ENCODE measurements at places on chromosomes 13 and 19.

DNA sequence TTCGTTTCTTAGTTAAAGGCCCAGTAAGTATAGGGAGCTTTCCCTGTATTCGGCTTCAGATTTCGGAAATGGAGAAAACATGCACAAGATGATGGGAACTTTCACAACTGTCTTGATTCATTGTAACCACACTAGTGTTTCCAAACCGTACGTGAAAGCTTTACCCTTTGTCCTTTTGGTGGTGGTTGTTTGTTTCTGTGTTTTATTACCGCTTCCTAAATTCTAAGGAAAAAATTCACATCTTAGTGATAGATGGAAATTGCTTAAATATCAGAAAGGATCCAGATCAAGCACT lies 504 bp upstream of the VWA8 start:
- no peak for DNase-seq

- DNase-seq, result no peak
Measured at GRCh38 chr19:55372316-55373081, 2.2 kb upstream of the IL11 start.

DNA sequence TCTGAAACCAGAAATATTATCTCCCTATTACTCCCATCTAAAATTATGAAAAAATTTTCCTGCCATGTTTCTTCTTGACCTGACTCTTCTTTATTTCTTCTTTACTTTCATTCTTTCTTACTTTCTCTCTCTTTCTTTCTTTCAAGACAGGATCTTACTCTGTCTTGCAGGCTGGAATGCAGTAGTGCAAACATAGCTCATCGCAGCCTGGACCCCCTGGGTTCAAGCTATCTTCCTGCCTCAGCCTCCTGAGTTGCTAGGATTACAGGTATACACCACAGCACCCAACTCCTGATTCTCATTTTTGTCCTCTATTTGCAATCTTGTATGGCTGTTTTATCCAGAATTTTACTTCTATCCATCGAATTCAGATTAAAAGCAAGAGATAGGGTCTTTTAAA lies 631.1 kb downstream of the TBC1D4 start:
- no peak for DNase-seq

- DNase-seq, result peak; percentile 86
Measured at GRCh38 chr19:39409208-39410016, 2.8 kb downstream of the ZFP36 start.

GRCh38 chr19:5968431-5969373 lies 9.2 kb downstream of the RANBP3 start:
- DNase-seq, result no peak

- no peak for DNase-seq
Measured at GRCh38 chr19:51157265-51157664, 15.2 kb downstream of the SIGLEC7 start.

GRCh38 chr13:26249551-26249950 lies 4.4 kb upstream of the CDK8 start:
- no peak for DNase-seq

GRCh38 chr13:103403148-103403740 lies 337.0 kb upstream of the SLC10A2 start:
- DNase-seq, result no peak

DNA sequence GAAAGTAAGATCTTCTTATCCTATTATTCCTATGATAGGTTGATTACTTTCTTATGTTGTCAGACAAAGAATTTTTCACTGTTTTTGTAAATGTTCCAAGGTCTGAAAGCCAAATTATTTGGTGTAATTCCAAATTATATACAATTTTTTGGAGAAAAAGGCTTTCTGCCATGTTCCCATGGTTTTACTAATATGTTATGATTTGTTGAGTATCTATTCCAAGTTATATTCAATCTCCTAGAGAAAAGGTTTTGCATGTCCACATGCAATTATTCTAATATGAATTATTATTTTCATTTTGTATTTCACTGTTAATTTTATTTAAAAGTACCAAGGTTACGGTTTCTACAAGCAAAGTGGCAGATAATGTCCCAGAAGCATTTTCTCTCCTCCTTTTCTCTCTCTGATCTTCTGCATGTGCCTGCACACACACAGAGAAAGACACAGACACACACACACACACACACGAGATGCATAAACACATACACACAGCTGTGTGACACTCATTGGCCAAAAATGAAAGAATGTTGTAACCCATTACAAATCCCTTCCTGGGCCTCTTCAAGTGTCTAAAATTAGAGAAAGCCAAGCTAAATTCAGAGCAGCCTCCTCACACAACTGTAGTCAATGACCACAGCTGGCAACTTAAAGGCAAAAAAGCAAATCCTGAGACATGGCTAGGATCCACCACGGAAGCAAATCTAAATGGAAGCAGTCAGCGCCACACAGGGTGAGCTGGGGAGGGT lies 621.0 kb downstream of the EFNB2 start:
- no peak for DNase-seq

DNA sequence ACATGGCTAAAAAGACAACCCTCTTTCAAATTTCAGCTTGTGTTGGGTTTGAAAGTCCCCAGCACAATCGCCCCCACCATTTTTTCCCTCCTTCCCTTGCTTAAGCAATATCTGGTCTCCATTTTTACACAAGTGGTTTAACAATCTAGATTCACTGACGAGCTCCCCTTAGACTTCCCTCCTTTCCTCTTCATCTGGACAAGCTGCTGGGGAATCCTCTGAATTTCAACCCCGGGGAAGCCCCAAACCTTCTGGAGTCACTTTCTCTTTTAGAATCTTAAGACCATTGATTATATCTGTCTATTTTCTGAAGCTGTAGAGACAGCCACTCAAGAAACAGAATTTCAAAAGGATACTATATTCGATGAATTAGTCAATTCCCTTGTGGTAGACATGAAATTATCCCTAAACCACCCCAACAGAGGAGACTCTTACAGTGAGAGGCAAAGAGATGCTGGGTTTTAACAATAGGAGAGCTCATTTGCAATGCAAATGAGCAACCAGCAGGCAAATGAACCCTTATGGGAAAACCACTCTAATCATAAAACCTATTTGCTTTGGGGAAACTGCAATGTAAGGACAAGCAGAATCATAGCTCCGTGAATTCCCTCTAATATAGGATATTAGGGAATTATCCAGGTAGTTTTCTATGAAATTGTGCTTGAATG lies 78.9 kb downstream of the TEX26 start:
- no peak for DNase-seq

DNA sequence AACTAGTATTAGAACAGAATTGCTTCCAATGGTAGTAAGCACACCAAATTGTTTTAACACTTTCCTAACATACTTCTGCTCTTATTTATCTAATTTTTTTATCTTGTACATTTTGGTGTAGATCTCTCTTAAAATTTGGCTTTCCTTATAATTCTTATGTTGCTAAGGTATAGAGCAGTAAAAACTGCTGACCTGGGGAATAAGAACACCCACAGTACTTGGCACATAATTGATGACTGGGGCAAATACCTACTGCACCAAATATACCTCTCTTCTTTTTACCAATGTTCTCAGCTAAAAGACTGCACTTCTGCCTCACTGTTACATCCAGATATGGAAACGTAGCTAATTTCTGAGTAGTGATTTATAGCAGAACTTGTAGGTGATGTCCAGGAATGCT lies 642.2 kb downstream of the LIG4 start:
- no peak for DNase-seq

GRCh38 chr13:34748073-34748472 lies 194.0 kb upstream of the NBEA start:
- DNase-seq, result no peak

DNA sequence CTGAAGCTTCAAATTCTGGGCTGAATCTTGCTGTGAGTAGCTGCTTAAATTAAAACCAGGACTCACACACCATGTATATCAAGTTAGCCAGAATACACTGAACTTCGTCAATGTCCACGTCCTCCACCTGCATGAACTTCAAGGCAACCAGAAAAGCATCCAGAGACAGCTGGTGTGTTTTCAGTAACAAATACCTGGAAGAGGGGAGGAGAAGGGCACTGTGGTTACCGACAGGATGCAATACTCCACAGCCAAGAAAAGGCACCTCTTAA lies 20.4 kb downstream of the PROZ start:
- no peak for DNase-seq

DNA sequence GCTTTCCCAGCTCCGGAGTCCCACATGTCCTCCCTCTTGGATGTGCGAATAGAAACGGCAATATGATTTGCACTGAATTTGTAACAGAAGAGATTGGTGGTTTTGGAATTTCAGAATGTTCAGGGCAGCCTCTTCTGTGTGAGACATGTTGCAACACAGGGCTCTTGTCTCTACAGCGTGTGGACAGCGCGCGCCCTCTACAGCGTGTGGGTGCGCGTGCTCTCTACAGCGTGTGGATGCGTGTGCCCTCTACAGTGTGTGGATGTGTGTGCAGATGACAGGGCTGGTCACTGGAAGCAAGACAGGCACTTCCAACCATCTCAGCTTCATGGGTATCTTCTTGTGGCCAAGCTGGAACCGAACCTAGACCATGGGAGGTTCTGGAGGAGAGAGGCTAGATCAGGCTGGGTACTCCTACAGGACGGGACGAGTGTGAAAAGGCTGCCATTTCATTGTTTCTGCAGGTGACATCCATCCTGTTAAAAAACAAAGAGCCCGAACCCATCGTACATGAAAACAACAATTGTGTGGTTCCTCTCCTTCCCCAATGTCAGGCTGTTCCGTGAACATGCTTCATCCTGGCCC lies 78.4 kb downstream of the TEX29 start:
- DNase-seq, result no peak

GRCh38 chr19:5687360-5688198 lies 2.5 kb upstream of the RPL36 start:
- no peak for DNase-seq

- no peak for DNase-seq
Measured at GRCh38 chr13:27182844-27183497, 11.4 kb upstream of the USP12 start.

DNA sequence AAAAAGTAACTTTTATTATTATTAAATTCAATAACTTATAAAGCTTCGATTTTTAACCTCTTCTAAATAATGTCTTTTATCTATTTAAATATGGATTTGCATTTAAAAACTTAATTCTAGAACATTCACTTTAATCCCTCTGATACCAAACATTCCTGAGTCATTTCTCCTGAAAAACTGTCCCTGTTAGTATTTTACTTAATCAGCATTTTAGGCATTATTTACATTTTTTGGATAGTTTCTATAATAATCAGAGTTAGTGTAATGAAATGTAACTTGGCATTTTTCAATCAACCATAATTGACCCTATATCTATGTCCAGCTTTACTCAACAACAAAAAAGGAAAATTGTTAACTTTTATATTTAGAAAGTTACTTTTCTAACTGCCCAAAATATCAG lies 428.1 kb downstream of the PCDH17 start:
- DNase-seq, result no peak

- DNase-seq, result no peak
Measured at GRCh38 chr13:106098778-106099177, 436.7 kb downstream of the EFNB2 start.

GRCh38 chr13:28268800-28269223 lies 130.5 kb downstream of the PAN3 start:
- DNase-seq, result peak; percentile 1

DNA sequence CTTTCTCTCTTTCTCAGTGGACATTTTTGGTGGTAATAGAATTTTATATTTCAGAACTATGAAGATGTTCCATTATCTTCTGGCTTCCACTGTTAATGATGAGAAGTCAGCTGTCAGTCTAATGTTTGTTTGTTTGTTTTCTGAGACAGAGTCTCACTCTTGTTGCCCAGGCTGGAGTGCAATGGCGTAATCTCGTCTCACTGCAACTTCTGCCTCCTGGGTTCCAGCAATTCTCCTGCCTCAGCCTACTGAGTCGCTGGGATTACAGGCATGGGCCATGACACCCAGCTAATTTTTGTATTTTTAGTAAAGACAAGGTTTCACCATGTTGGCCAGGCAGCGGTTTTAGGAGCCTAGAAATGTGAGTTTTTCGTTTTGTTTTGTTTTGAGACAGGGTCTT lies 4.7 kb downstream of the ZNF317 start:
- no peak for DNase-seq

Measured in central memory CD4-positive, alpha-beta T cell (primary cell).